ENCODE measurements at places on chromosomes 5 and 9.

GRCh38 chr5:56737002-56737621, 78.2 kb upstream of the MAP3K1 start:
- peak; percentile 44 for DNase-seq

GRCh38 chr9:88052321-88052965, 78.1 kb upstream of the CDK20 start:
- no peak for DNase-seq

- no peak for DNase-seq
Observed at GRCh38 chr5:163360656-163361055, 76.7 kb upstream of the CCNG1 start.

DNA sequence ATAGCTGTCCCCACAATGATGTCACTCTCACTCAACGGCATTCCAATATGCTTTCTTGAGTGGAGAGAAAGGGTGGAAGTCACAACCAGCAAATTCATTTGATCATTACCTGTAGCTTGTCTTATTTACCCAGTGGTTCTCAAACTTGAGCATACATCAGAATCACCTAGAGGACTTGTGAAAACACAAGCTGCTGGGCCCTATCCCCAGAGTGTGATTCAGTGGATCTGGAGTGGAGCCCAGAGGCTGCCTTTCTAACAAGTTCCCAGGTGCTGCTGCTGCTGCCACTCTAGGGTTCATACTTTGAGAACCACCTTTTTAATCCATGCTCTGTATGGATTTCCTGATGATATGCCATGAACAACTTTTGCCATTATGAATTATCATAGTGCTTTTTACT, 94.7 kb downstream of the KLHL3 start:
- DNase-seq: no peak

GRCh38 chr5:95863383-95863757, 40.8 kb upstream of the GLRX start:
- DNase-seq: no peak

- DNase-seq: no peak
Observed at GRCh38 chr9:134621558-134622110, 20.0 kb upstream of the COL5A1 start.

- peak; percentile 75 for DNase-seq
Observed at GRCh38 chr5:123036391-123037103, at the start of gene PPIC. Gene PPIC, minus strand, starts transcription at chr5:123036725. Its CDS starts 100 bp downstream, at chr5:123036625.

DNA sequence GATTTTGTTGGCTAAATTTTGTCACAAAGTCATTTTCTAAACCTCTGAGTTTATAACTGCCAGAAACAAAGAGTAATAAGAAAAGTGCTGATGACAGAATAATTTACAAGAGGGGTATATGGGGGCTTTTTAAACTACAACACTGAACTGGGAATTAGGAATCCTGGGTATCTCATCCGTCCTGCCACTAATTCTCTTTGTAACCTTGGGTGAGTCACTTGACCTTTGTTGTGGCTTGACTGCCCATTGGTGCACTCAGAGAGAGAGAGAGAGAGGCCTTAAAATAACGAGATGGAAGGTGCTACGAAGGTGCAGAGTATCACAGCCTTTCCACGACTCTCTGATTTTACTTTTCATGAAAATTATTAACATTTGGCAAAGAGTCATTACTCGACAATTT, 130.3 kb upstream of the CNTLN start:
- DNase-seq: no peak

DNA sequence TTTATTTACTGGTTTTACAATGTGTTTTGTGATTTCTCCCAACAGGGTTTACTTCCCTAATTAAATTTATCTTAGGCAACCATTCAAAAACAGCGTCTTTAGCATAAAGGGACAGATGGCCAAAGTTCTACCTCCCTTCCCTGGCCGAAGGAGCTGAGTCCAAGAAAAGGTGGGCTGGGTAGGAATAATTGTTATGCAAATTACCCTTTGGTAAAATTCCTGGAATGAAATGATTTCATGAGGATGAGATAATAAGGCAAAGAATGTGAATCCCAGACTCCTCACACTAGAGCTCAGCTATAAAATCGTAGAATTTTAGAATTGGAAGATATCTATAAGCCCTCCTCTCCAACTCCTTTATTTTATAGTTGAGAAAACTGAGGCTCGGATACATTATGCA, 119.6 kb downstream of the SGCD start:
- DNase-seq: no peak

GRCh38 chr9:68782546-68782945, 77.5 kb downstream of the PIP5K1B start:
- no peak for DNase-seq

- no peak for DNase-seq
Observed at GRCh38 chr9:111662576-111663300, 1.3 kb downstream of the GNG10 start.

GRCh38 chr5:141811287-141812155, 66.7 kb downstream of the PCDH1 start:
- DNase-seq: no peak

GRCh38 chr9:72954431-72955125, 1.7 kb upstream of the ALDH1A1 start:
- DNase-seq: no peak

DNA sequence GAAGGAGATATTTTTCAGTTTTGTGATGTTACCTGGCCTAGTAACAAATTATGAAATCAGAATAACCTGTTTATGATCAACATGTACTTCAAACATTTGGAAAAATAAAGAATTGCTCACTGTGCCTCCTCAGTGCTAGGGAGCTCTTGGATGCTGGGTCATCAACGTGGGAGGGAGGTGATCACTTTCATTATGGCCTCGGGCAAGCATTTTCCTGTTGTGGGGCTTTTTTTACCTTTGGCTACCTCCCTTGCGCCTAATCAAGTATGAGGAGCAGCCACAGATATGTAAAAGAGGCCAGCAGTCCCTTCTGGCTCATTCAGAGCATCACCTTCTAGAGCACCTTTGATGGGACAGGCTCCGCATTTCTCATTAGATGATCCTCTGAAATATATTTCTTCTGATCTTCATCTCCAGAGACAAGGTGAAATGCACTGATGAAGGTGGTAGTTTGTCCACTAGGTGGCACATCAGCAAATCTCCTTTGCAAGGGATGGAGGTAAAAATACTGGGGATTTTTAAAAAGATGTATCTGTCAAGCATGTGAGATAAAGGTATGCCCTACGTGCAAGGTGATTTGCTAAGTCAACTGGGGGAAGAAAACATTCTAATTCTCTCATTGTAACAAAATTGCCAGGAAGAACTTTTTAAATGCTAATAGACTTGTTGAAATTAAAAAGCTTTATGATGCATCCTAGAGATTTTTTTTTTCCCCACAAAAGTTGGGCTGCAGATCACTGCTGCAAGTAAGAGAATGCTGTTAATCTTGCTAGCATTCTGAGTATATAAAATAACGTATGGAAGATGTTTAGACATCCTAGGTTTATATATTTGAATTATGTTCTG, 218.2 kb downstream of the MAST4 start:
- DNase-seq: peak; percentile 32

DNA sequence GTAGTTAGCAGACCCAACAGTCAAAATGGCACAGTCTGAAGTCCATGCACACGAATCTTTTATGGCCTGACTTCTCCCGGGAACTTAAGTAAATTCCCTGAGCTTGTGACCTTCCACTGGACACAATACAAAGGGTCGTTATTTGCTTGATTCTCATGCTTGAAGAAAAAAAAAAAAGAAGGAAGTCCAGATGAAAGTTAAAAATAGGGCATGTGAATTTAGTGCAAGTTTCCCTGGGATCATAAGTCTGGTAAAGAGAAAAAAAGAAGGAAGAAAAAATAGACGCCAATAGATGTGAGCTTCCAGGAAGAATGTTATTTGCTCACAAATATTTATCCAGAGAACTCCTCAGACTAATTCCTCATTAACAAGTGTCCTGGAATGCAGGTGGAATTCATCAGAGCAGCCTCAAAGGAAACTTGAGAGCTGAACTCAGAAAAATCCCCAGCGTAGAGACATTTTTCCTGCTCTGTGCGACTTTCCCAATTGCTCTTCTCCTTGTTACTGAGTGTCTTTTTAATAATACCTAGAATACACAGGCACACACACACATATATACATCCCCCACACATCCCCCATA, 616.3 kb downstream of the EBF1 start:
- DNase-seq: no peak

GRCh38 chr5:143772621-143773020, 39.3 kb upstream of the HMHB1 start:
- no peak for DNase-seq

DNA sequence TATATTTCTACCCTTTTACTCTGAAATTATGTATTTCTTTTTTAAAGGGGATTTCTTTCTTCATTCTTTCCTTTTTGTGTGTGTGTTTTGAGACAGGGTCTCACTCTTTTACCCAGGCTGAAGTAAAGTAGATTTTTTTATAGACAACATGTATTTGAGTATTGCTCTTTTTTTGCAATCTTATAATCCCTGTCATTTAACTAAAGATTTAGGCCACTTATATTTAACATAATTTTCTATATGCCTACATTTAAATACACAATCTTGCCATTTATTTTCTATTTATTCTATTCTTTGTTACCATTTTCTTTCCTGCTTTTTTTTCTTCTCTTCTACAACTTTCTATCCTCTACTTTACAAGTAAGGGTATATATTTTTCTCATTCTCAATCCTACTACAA, 416.0 kb upstream of the IRX2 start:
- no peak for DNase-seq

DNA sequence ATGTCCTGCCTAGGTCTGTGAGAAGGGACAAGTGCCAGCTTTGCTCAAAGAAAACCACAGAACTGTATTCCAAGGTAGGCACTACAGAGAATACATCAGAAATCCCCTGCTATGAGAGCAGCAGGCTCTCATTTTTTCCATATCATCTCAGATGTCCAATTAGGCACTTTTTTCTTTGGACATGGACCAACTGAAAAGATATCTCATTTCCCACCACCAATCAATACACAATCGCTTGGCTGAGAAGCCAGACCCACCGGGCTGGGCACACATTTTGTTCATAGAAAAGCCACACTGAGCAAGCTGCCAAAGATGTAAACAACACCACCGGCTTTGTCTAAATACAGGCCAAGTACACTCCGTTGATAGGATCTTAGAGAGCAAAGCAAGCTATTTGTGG, 25.9 kb downstream of the STOM start:
- DNase-seq: no peak
